ENCODE measurements at places on chromosomes 2 and 18.

DNA sequence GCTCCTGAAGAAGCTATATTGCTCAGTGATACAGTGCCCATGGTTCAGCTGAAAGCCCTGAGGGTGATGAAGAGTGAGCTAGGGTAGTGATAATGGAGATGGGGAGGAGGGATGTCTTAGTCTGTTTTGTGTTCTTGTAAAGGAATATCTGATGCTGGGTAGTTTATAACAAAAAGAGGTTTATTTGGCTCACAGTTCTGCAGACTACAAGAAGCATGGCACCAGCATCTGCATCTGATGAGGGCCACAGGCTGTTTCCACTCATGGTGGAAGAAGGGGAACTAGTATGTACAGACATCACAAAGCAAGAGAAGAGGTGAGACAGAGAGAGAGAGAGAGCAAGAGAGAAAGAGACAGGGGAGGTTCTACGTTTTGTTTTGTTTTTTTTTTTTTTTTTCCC lies 417.3 kb upstream of the TRIB2 start:
- no peak for DNase-seq

- DNase-seq = no peak
Observed at GRCh38 chr2:11750422-11750821, 4.0 kb downstream of the LPIN1 start.

DNA sequence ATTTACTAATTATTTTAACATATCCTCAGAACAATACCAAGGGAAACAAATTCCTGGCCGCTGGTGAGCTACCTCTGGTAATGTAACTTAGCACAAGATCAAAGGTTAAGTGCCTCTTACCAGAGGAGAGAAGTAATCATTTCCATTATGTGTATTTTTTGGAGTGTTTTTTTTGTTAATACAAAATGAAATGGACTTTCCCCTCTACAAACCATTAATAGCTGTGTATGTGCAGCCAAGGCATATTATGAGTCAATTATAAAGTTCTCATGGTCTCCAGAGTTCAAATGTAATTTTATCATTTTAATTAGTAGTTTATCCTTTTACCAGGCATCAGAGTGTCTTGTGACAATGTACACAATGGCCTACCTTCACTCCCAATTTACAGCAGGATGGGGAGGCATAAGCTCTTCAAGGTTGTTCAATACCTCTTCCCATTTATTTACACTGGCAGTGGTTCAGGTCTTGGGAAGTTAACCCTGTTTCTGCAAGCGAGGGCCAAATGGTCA lies 242.2 kb downstream of the TGIF1 start:
- no peak for DNase-seq

GRCh38 chr2:196249860-196250259 lies 78.5 kb upstream of the STK17B start:
- no peak for DNase-seq

DNA sequence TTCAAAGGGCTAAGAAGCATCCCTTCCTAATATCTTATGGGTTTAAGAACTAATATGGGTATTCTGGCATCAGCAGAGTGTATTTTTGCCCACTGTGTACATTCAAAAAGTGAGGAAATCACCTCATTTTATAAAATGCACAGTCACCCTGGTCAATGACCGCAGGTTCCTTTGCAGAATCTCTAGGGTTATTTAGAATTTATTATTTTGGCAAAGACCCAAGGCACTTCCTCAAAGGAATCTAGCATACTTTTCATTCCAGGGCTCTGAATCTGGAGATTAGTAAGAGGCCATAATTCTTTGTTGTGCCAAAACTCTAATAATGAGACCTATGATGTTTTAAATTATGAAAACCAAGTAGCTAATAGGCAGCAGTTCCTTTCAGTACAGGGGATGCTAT lies 27.2 kb upstream of the CDH2 start:
- no peak for DNase-seq

GRCh38 chr2:205003288-205003687 lies 458.0 kb downstream of the PARD3B start:
- DNase-seq = no peak

DNA sequence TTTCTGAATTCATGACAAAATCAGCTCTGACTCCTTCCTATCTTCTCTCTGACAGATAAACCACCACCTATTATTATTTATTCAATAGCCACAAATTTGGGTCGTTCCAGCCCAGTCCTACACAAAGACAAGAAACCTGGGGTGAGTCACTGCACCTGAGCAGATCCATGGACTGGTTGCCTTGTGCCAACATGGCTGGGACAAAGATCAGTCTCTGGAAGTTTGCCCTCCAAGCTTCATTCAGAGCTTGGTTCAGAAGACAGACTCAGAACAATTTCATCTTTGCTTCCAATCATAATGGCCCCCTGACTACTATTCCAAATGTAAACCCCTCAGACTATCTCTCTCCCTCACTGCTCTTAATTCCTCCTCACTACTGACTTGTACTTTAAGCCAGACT lies 9.6 kb upstream of the EXOC6B start:
- DNase-seq = no peak

GRCh38 chr18:3321133-3321812 lies 59.3 kb downstream of the MYL12B start:
- no peak for DNase-seq

- DNase-seq = peak; percentile 11
Observed at GRCh38 chr18:24270937-24271380, 126.7 kb downstream of the OSBPL1A start.

DNA sequence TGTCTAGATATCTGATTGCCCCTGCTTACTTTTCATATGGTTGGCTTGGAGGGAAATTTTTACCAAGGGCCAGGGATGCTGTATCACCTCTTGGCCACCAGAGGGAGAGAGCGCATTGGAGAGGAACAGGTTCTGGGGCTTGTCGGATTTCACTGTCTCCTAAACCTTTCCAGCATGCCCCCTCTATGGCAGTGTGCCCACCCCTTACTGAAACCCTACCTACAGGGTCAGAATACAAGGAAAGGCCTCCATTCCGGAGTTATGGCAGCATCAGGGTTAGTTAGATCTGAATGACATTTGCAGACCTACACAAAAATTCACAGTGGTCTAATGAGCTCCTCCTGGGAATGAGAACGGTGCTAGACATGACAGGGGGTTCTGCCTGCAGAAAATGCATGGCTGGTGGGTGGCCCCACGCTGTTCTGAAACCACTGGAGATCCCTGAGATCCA lies 5.8 kb downstream of the SLC14A2 start:
- DNase-seq = peak; percentile 40

DNA sequence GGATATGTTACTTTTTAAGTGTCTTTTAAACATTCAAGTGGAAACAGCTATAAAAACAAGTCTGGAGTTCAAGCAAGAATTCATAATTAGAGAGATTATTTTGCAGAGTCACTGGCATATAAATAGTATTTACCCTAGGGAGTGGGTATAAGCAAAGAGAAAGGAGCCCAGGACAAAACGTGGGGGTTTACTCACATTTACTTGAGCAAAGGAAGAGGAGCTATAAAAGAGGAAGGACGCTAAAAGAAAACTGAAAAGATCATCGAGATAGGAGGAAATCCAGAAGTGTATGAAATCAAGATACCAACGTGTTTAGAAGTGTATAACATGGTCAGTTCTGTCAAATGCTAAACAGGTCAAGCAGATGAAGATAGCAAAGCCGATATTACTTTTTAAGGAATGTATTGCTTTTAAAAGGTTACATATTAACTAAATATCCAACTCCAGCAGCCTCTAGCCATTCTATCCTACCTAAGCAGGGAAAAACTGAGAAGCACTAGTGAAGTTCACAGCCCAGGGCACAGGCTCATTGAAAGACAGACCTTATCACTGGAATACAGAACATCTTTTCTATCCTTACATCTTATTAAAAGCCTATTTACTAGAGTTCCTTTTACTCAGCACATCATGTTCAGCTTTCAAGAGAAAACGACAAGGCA lies 8.6 kb downstream of the KANSL1L start:
- DNase-seq = no peak

GRCh38 chr2:240528406-240529040 lies 29.3 kb downstream of the ANKMY1 start:
- no peak for DNase-seq

DNA sequence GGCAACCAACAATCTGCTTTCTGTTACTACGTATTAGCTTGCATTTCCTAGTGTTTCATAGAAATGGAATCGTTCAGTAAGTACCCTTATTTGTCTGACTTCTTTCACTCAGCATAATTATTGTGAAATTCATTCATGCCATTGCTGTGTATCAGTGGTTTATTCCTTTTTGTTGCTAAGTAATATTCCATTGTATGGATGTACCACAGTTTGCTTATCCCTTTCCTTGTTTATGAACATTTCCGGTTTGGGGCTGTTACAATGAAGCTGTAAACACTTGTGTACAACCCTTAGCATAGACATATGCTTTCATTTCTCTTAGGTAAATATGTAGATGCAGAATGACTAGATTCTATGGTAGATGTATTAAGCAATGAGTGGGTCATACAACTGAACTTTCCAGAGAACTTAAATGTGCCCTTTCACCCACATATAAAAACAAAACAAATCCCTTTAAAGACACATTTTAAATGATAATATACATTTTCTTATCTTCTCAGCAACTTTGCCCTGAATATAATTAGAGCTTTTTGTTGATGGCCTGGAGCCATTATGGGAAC lies 21.9 kb downstream of the FER1L5 start:
- DNase-seq = no peak

DNA sequence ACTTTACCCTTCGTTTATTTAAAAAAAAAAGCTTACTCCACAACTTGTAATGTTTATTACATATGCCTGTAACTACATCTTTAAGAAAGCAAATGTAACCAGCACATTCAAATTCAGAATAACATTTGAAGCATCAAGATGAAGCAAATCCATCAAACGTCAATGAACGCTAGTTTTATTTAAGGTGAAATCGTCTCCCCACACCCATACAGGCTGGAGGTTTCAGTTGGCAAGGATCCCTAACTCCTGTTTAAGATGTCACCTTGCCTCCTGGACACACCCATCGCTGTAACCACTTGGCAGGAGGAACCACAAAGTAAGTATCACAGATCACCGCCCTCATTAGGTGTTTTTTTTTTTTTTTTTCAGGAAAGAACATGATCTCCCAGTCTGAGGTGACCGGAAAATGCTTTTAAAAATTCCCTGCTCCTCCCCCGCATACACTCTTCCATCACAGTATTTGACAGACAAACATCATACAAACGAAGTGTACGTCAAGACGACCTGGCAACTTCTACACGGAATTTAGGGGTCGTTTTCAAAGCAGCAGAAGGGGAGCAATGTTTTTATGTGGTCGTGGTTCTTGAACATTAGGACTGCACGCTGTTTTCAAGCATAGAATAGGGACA lies 19.7 kb upstream of the STPG4 start:
- DNase-seq = no peak

- peak; percentile 15 for DNase-seq
Observed at GRCh38 chr2:48548840-48549239, 18.9 kb downstream of the STON1 start.

DNA sequence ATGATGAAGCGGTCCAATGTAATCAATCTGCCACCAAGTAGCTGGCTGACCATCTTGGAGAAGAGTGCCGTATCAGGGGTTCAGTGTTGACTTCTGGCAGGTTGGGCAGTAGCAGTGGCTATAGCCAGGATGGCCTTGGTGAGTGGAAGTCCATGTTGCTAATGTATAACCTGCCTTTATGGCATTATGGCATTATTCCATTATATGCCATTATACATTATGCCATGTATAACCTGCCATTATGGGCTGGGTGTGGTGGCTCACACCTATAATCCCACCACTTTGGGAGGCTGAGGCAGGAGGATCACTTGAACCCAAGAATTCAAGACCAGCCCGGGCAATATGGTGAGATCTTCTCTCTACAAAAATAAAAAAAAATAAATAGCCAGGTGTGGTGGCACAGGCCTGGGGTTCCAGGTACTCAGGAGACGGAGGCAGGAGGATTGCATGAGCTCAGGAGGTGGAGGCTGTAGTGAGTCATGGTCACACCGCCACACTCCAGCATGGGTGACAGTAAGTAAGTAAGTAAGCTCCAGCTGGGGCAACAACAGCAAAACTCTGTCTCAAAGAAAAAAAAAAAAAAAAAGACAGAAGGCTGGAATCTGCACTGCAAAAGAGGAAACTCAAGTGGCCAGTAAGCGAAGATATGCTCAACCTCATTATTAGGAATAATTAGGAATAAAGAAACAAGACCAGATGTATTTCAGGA lies 24.4 kb upstream of the EMILIN2 start:
- DNase-seq = no peak

GRCh38 chr2:174711206-174711605 lies 53.1 kb downstream of the CHRNA1 start:
- no peak for DNase-seq

- no peak for DNase-seq
Observed at GRCh38 chr2:147390475-147390874, 454.4 kb upstream of the ACVR2A start.

- DNase-seq = no peak
Observed at GRCh38 chr2:120419955-120420354, 74.0 kb downstream of the INHBB start.
